ENCODE measurements at places on chromosomes 2 and 18.

- no peak for DNase-seq
Observed at GRCh38 chr2:56008661-56009431, 85.3 kb upstream of the EFEMP1 start.

DNA sequence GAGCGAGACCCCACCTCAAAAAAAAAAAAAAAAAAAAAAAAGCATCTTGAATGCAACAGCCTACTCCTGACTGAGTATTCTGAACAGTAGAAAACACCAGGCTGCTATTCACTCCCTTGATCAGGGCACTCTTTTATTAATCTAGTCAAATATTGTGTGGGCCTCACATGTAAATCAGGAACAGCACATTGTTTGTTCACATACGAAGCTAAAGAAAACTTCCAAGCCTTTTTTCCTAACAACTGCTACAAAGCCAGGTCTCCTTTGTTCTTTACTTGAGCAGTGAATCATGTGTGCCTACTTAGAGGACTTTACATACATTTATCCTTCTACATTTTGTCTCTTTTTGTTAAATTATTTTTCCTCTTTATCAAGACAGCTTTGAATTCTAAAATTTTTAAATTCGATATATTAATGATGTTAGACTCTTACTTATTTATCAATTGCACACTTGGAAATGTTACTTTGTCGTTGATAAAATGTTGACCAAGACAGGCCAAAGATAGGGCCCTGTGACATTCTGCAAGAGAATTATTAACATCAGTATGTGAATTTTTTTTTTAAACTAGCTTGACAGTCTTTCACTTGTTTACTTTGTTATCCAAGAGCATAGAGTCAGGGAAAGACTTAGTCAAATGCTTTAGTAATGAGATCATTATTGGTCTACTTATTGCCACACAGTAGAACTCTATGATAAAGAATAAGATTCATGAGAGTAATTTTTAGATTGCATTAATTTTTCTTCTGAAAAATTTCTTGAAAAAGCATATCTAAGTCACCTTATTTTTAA is 13.2 kb downstream of the SPATS2L start:
- no peak for DNase-seq

DNA sequence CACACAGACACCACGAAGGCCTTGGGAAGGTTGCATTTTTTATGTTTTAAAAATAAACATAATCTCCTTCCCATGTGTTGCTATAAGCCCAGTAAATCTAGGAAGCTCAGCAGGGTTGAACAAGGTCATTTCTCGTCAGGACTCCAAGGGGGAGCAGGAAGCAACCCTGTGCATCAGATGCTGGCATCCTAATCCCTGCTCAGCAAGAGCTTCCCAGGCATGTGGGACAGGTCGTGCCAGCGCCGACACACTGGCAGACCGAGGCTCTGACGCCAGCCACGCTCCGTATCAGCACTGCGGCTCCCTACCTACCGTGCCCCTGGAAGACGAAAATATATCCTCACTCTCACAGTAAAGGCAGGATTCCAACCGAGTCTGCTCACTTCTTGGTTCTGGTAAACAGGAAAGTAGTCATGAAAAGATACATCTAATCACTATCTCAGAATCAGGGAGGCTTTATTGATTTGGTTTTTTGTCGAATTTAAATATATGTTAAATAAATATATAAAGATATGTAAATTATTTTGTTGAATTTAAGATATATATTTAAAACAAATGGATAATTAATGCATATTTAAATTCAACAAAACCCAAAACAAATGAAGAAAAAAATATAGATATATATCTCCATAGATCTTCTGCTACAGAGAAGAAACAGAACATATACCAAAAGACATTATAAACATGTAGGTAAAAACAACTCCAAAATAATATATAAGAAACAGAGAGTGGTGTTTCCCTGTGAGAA is 61.4 kb downstream of the TXNL1 start:
- DNase-seq = no peak

DNA sequence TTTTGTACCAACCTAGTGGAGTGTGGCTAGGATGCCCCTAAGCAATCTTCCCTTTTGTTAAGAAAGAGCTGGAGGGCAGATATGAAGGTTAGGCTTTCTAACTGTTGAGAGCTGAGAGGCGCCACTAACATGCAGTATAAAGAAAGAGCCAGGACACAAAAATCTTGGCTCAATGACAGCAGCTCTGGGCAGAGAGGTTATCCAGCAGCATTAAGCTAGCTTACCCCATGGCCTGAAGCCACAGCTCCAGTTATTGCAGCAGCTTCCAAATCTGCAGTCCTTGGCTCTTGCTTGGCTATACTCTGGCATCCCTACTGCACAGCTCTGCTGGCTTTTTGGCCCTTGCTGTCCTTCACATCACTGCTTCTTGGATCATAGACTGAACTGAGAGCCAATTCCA is 213.4 kb downstream of the GPD2 start:
- no peak for DNase-seq

- DNase-seq = no peak
Observed at GRCh38 chr2:207088839-207089238, 76.9 kb downstream of the KLF7 start.

GRCh38 chr2:196466581-196466980 is 172.9 kb upstream of the CCDC150 start:
- no peak for DNase-seq

GRCh38 chr2:63270717-63271116 is 220.1 kb downstream of the OTX1 start:
- DNase-seq = no peak

- no peak for DNase-seq
Observed at GRCh38 chr2:239835056-239835455, 190.1 kb downstream of the NDUFA10 start.

DNA sequence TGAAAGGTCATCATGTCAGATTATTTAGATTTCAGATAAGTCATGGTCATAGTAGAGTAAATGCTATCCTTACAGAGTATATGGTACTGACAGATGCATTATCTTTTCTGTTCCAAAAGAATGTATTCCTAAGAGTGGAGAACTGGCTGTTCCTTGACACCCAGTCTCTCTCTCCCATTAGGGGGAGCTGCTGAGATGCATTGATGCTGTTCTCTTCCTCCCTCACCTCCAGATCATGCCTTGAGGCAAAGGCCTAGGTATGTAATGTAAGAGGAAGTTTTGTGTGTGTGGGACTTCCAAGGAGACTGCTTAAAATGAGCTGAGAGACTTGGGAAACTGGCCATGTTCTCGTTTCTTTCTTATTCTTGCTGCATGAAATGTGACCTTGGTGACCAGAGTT is 979.5 kb upstream of the CELF4 start:
- DNase-seq = no peak

- DNase-seq = no peak
Observed at GRCh38 chr2:29397713-29398112, 282.5 kb downstream of the CLIP4 start.

DNA sequence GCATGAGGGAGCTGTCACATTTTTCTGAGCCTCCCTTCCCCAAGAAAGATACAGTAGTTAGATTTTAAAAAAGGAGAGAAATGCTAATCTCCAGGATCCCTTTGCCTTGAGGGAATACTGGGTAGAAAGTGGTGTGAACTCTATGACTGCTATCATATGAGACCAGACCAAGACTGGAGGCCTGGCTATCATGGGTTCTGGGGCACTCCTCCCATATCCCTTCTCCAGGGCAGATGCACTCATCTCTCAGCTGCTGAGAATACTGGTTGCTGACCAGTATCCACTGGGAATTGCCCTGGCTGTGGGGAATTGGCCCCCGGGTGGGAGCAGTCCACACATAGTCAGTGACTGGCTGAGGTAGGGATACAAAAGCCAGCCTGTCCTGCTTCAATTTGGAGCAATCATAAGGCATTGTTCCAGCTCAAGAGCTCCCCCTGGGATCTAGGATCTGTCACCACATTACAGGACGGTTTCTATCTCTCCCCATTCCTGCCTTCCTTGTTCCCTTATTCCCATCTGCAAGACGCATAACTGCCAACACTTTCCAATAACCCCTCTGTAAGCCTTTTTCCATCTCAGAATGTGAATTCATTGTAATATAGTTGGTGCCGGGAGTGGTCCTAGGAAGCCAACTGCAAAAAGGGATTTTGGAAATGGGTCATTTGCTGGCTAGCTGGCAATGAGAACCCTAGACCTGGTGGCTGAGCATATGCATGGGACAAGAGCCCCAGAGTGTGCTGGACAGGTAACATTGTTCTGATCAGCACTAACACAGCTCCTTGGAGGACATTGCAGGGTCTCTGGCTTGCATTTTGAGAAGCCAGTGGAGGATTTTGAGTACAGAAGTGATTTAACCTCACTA is 35.4 kb upstream of the REEP1 start:
- no peak for DNase-seq

DNA sequence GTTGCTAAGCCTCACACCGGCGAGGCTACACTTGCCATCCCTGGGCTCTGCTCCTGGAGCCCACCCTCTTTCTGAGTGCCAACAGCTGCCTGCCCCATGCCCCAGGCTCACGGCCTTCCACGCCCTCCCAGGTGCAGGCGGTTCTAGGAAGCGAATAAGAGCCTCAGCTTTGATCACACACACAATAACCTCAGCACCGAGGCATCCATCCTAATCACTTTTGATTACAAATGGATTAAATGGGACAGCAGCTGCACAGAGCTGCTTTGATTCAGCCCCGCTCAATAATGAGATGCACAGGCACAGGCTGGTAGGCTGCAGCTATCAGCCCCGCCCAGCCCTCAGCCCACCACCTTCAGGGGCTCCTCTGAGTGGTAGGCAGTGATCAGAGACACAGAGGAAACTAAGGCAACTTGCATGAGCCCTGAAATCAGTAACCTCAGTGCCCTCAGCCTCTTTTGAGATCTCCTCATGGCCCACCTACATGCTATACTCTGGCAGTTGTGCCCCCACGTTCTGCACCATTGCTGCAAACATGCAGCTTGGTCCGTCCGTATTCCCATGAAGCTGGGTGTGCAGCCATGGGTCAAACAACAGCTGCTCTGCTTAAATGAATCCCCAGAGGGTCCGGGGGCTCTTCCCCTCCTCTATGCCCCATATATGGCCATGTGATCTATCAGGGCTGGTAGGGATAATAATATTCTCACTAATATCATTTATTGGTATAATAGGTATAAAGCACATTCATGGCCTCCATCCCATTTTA is 171.4 kb downstream of the SETBP1 start:
- DNase-seq = no peak

DNA sequence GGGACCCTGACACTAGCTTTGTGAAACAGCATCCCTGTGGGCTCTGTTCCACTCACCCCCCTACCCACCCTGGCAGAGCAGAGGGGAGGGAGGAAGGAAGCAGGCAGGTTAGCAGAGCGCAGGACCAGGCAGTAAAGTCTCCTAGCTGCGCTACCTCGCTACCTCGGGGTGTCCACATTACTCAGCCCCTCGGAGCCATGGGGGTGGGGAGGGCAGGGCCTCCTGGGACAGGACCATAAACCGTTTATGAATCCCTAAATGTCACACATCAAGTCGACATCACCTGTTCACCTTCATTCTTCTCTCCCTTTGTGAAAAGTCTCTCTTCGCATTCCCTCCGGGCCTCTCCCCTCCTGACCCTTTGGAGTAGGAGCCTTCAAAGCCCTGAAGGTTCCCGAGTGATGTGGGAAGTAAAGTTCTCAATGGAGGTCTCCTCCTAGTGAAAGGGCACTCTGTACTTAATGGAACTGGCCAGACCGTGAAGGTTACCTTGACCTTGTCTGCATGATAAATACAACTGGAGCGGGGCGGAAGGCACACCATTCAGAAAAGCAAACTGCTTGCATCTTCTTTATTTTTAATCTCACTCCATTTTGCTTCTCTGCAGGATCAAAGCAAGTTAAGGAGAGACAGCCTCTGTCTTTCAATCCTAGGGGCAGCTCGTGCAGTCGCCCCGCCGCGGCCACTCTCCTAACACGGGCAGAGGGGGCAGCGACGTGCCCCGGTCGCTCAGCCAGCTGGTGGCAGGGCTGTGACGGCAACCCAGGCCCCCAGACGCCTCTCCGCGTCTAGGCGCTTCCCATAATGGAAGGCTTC is 23.7 kb upstream of the SMAD7 start:
- no peak for DNase-seq

DNA sequence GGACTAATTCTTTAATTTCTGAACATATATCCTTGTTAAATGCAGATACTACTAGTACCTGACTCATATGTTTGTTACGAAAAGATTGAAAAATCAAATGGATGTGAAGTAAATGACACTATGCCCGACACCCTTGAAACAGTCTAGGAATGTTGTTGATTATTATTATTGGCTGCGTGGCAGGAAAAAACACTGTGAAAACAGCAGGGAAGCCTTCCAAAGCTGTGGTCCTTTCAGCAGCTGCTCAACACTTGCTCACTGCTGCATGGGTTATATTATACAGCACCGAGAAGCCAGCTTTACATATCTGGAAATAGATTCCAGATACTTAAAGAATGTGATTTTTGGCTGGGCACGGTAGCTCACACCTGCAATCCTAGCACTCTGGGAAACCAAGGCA is 26.5 kb downstream of the CRYGD start:
- DNase-seq = no peak

- no peak for DNase-seq
Observed at GRCh38 chr2:213537579-213537978, 253.3 kb downstream of the SPAG16 start.

Measured in stimulated activated CD8-positive, alpha-beta memory T cell treated with anti-CD3 and anti-CD28 coated beads, Interleukin-4, amount 100 ng/mL, for 24 hours (primary cell).